Activated CD4-positive, alpha-beta T cell treated with anti-CD3 and anti-CD28 coated beads, Interleukin-2, Interleukin-4, amounts not matched to agents 100 ng/mL and 50 ng/mL, durations not matched to agents 16 hours and 8 hours (primary cell): ENCODE measurements at places on chromosomes 4 and X.

DNA sequence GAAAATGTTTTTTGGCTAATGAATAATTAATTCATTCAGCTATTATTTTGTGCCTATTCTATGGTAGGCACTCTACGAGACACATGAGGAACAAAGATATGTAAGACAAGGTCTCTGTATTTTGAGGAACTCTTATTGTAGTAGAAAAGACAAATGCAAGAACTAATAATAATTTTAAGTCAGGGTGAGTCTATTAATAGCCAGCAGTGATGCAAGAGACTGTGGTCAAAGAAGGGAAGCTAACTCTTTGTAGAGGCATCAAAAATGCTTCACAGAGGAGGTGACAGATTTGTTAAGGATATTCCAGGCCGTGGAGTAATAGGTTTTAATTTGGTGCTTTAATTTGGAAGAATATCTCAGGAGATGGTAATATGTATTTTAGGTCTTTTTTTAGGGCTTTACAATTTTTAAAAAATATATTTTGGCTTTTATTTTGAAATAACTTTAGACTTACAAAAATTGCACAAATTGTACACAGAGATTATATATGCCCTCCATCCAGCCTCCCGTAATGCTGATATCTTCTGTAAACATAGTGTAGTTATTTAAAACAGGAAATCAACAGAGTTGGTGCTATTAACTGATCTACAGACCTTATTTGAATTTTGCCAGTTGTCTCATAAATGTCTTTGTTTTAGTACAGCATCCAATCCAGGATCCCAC is 48.1 kb downstream of the DCLK2 start:
- DNase-seq, result no peak

GRCh38 chr4:172716291-172716690 is 452.3 kb upstream of the GALNT7 start:
- DNase-seq, result no peak

DNA sequence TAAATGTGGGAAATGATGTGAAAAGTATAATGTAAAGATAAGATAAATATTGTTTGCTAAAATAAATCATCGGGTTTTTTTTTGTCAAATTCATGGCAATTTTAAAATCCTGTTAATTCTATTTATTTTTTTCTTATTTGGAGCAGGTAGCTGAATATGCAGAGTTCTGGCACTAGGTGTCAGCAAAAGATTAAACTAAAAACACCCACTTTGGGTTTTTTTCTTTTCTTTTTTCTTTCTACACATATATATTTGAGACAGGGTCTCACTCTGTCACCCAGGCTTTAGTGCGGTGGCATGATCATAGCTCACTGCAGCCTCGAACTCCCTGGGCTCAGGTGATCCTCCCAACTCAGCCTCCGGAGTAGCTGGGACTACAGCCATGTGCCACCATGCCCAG is 6.9 kb upstream of the RAP2C start:
- DNase-seq, result no peak

DNA sequence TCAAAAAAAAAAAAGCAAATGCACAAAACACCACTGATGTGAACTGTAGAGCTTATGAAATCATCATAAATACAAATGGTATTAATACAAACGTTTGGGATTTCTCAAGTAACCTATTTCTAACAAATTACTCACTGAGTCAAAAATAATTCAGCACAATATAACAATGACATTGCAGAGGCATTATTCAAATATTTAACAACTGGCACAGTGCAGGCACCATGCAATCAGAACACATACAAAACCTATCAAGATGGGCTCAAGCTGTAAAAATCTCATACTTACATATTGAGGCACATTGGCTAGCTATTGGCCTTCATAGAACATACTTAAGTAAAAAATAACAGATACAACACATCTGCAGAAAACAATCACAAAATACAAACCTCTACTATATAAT is 81.1 kb downstream of the LRBA start:
- DNase-seq, result no peak

DNA sequence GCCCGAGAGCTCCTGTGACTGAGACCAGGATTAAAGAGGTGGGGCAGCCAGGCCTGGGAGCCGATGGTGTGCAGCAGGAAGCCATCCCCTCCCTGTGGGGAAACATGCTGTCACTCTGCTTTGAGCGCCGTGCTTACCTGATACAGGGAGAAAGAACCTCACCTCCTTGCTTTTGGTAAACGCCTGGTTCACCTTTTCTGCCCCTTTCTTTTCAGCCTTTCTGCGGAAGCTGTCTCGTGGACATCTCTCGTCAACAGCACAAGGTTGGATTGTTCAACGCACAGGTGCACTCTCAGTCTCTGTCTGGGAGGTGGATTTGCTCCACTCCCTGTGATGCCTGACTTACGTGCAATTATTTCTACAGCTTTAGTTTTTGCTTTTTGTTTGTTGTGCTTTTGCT is 12.0 kb downstream of the ZFYVE28 start:
- DNase-seq, result no peak

DNA sequence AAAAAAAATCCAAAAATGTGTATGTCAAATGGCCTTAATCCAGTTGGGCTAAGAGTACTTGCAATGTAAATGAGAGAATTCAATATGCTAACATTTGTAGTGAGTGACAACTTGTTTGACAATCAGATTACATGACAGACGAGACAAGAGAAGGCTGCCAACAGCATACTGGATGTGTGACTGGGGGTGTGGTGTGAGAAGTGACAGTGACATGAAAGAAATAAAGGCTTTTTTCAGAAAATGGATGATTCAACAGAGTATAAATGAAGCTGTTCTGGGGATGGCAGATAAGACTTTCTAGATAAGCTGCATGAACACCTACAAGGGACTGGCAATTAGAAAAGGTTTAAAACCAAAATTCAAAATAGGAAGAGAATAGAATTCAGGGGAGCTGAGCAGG is 143.4 kb downstream of the CENPC start:
- DNase-seq, result no peak

- DNase-seq, result peak; percentile 2
Measured at GRCh38 chr4:186294160-186294559, 28.2 kb downstream of the F11 start.

GRCh38 chrX:20037186-20037585 is 46.3 kb upstream of the BCLAF3 start:
- DNase-seq, result no peak

- DNase-seq, result peak; percentile 30
Measured at GRCh38 chr4:56976837-56977320, 527 bp downstream of the NOA1 start.

GRCh38 chr4:8326206-8326605 is 56.7 kb downstream of the HTRA3 start:
- DNase-seq, result no peak

DNA sequence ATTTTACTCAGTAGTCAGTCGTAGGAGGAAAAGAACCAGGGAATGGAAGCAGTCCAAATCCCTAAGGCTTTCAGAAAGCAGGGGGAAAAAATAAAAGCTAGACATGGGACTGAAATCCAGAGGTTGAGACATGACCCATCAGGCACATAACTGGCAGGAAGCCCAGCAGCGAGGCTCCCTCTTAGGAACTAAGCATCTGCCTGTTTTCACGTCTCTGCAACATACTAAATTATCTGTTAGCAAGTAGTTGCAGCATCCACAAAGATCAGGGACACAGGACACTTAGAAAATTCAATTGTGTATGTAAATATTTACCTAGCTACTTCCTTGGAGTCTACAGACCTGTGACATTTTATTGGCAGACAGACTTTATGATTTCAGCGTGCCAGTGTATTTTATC is 118.0 kb upstream of the EDNRA start:
- no peak for DNase-seq

GRCh38 chrX:1485033-1485432 is 32.3 kb upstream of the ASMTL start:
- no peak for DNase-seq

DNA sequence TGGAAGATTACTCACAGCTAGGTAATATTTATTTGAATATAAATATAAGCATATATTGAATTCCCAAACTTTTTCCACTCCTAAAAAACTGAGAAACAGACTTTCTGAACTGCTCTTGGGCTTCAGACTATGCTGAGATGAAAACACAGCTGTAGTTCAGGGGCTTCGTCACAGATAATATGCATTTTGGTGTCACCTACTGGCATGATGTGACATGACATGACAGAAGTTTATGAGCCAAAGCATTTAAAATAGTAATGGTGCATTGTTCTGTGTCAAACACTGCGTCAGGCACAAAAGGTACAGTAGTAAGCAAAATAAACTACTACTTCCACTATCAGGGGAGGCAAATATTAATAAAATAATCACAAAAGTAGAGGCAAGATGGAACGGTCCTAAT is 171.3 kb downstream of the BTC start:
- DNase-seq, result peak; percentile 14

GRCh38 chrX:54452920-54453319 is 12.7 kb downstream of the TSR2 start:
- DNase-seq, result no peak

DNA sequence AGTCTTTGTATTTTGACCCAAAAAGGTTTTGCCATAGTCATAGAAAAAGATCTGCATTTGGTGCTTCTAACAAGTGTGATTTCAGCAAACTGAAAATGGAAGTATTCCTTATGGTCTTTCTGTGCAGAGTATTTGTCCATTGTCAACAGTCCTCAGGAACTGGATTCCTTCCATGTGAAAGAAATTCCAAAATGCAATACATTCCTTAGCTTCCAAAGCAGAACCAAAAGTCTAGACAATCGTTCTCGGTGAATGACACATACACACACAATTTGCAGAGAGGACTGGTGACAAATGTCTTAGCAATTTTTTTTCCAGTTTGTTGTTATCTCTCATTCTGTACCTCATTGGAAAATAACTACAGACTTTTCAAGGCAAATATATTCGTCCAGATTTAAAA is 562.2 kb upstream of the SLIT2 start:
- DNase-seq, result no peak

- DNase-seq, result no peak
Measured at GRCh38 chr4:10727140-10727880, 42.7 kb upstream of the CLNK start.

- no peak for DNase-seq
Measured at GRCh38 chrX:119900976-119901375, 5.3 kb downstream of the AKAP14 start.

DNA sequence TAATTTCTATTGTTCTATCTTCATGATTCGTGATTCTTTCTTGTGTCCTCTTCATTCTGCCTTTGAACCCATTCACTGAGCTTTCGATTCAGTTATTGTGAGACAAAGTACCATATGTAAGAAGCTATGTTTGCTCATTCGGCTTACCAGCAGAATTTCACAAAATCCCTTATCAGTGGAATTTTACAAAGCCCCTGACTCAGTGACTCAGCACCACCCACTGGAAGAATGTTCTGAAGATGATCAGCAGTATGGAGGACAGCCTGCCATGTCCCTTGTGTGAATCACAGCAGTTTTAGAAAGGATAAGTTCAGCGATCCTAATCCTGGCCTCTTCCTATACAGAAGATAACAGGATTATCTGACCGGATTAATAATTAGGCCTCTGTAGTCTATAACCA is 5.8 kb upstream of the UXT start:
- no peak for DNase-seq

GRCh38 chr4:171651071-171651470 is 162.1 kb upstream of the GALNTL6 start:
- no peak for DNase-seq

- DNase-seq, result no peak
Measured at GRCh38 chrX:16577483-16578029, 72.4 kb upstream of the S100G start.

DNA sequence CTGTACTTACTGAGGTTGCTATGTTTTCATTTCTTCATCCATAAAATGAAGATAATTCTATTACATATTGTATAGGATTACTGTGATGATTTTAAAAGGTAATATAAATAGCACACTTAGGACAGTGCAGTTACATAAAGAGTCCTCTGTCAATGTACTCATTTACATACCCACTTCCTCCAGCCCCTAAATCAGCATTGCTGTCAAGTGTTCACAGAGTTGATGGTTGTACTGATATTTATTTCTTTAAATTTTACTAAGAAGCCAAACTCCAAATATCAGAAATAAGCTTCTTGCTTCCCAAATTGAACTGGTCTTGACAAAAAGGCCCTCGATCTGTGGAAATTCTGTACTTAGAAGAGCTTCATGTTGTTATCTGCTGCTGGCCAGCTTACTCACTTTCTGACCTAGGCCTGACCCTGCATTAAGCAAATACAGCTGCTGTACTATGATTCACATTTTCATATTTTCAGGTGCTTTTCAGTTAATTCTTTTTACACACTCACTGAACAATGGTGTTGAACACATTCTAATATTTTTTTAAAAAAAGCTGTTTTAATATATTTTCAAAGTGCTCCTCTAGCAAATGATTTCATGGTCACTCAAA is 259.6 kb downstream of the UNC5C start:
- DNase-seq, result no peak

- no peak for DNase-seq
Measured at GRCh38 chr4:77127215-77127614, 29.8 kb upstream of the CCNG2 start.

GRCh38 chr4:183035726-183036415 is 63.2 kb upstream of the WWC2 start:
- no peak for DNase-seq

GRCh38 chrX:54639018-54639345 is 109.0 kb downstream of the GNL3L start:
- no peak for DNase-seq

DNA sequence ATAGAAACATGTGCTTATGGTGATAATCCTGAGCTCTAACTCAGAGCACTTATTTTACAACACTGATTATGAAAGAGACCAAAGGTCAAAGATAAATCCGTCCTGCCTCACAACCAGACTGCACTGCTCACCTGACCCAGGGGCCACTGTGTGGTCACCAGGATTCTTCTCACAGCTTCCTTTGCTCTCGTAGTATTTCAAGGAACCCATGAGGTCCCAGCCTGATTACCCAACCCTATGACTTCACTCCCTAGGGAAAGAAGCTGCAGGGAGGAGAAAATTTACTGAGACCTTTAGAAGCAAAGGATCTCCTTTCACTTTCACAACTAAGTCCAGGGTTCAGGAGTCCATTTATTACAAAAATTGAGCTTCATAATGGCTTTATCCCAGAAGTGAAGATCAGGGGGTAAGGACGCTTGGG is 9.6 kb downstream of the SLC25A5 start:
- DNase-seq, result no peak

DNA sequence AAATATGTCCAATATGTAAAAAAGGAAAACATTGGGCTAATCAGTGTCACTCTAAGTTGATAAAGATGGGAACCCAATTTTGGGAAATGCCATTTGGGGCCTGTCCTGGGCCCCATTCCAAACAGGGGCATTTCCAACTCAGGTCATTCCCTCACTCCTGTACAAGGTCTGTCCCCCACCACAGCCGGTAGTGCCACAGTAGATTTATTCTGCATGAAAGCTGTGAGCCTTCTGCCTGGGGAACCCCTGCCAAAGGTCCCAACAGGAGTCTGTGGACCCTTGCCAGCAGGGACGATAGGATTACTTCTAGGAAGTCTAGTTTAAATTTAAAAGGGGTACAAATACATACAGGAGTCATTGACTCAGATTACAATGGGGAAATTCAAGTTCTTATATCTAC is 317.6 kb upstream of the GNPDA2 start:
- DNase-seq, result no peak

DNA sequence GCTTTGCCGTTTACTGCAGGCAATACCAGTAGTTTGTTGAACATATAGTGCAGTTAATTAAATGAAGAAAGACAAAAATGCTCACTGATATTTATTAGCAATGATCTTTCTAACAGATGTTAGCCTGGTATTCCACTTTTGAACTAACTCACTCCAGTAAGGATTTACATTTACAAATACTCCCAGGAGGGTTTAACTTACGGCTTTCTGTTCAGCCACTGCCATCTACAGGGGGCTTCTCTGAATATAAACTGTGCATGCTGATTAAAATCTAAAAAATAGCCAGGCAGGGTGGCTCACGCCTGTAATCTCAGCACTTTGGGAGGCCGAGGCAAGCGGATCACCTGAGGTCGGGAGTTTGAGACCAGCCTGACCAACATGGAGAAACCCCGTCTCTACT is 2.2 kb upstream of the SRD5A3 start:
- no peak for DNase-seq
